ENCODE measurements at places on chromosomes 6 and 20. TPM values are rescaled to one million over a fixed set of nuclear protein-coding genes. Genes with fewer than 3 reads are reported as not detected.

DNA sequence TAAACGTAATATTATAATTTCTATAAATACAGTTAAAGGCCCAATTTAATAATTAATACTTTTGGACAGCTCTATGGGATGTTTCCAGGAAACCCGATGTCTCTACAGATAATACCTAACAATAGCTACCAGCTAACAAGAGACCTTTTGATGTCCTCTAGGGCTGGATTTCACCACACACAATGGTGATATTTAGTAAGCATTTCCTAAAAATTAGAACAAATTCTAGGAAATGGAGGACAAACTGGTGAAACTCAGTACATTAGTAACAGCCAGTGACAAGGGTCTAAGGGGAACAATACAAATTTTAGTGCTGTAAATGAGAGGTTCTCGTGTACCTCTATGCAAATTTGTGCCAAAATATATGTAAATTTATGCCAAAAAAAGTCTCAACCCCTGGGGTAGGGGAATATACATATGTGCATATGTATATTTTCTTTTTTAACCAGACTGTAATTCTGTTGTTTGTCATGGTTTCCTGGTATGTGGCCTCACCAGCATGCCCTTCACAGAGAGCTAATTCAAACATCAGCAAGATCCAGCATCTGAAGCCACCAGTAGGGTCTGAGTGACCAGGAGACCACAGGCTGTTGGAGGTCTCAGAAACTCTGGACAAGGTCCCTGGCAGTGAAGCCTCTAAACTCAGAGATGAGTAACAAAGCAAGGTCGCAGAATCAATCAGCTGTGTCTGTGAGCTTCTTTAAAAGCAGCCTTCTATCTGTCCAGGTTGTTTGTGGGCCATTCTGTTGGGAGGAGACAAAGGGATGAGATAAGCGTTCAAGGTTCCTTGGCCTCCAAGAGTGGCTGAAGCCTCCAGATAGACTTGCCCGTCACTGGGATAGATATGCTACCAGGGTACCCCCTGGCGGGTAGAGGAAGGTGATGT, 235.1 kb upstream of the RREB1 start:
- no peak for DNase-seq

GRCh38 chr6:6803180-6803977, 214.9 kb downstream of the LY86 start:
- DNase-seq: peak; percentile 40

- no peak for DNase-seq
Observed at GRCh38 chr6:62345446-62345845, 59.4 kb upstream of the KHDRBS2 start.

- no peak for DNase-seq
Observed at GRCh38 chr6:1498491-1499113, 109.2 kb downstream of the FOXF2 start.

DNA sequence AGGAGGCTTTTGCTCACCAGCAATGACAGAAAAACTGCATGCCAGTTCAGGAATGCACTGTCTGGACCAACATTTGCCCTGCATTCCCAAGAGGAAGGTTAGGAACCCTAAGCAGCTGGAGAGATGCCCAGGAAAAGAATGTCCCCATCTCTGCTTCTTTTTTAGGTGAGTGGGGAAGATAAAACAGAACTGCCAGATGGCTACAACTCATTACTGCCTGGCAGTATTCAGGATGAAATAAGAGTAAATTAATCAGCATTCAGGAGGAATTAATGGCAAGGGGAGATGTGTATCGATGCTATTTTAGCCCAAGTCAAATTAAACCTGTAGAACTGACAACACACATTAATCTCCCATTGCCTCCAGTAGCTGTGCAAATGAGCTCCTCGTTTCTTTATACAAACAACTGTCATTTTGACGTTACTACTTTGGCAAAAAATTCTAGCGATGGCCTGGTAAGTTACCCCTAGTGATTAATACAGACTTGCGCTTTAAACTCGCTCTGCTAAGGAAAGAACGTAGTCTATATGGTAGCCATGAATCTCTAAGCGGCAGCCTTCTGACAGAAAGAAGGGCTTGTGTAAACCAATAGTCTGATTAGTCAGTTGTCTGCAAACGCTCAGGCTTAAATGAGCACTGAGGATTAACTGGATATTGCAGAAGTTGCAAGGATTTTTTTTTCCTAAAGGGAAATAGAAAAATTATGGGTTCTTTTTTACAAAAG, 16.7 kb upstream of the SMLR1 start:
- no peak for DNase-seq

GRCh38 chr6:101088594-101088993, 207.5 kb upstream of the ASCC3 start:
- no peak for DNase-seq

DNA sequence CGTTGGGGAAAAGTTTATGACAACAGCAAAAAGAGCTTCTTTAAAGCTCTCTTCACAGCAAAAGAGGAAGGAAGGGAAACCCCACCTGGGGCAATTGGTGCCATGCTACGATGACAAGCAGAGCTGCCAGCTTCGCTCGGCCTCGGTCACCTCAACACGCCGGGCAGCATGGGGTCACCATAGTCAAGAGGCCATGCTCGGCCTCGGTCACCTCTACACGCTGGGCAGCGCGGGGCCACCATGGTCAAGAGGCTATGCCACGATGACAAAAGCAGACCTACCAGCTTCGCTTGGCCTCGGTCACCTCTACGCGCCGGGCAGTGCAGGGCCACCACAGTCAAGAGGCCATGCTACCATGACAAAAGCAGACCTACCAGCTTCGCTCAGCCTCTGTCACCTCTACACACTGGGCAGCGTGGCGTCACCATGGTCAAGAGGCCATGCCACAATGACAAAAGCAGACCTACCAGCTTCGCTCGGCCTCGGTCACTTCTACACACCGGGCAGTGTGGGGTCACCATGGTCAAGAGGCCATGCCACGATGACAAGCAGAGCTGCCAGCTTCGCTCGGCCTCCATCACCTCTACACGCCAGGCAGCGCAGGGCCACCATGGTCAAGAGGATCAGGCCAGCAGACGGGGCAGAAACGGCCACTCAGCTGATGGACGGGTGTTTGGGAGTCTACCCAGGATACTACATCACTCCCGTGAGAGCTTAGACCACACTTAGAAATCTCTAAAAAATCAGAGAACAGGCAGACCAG, 12.1 kb downstream of the APMAP start:
- no peak for DNase-seq

- DNase-seq: no peak
Observed at GRCh38 chr6:152161501-152161900, 354.0 kb downstream of the ESR1 start.

GRCh38 chr20:16955462-16955861, 207.3 kb downstream of the OTOR start:
- DNase-seq: no peak

The ADTRP gene
- total RNA-seq: 2.7 TPM

The NCOA6 gene
- total RNA-seq: 28.1 TPM

The RAB32 gene
- total RNA-seq: 19.9 TPM

Data from kidney (tissue), 22 donors.